ENCODE measurements at places on chromosomes 7 and 10.

DNA sequence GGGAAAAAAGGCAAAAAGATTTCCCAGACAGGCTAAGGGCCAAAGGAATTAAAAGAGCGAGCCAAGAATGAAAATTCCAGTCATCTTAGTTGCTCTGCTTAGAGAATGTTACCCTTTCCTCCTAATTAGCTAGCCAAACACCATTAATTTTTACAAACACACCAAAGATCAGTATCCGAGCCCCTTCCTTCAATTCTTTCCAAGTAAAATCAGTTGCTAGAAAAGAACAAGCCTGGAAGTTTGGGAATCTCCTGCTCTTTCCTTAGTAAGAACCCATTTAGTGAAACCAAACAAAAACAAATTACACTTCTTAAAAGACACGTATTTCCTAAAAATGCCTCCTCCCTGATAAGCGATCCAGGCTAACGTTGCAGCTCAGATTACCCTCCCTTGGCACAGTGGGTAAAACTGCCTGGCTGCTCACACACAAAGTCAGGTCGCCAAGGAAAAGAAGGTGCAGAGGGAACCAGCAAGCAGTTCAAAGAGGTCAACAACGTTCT lies 57.1 kb upstream of the ABLIM1 start:
- no peak for DNase-seq

DNA sequence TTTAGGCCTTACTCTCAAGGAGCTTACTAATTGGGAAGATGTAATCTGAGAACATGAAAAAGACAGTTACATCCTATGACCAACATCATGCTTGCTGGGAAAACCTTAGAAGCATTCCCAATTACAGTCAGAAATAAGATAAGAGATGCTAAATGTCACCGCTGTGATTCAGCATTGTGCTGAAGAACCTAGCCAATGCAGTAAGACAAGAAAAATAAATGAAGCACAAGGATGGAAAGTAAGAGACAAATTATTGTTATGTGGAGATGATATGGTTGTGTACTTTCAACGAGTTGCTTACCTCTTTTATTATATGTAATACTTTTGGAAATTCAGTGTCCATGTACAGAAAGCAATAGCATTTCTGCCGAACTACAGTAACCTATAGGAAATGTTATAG lies 104.8 kb downstream of the RBM20 start:
- no peak for DNase-seq

DNA sequence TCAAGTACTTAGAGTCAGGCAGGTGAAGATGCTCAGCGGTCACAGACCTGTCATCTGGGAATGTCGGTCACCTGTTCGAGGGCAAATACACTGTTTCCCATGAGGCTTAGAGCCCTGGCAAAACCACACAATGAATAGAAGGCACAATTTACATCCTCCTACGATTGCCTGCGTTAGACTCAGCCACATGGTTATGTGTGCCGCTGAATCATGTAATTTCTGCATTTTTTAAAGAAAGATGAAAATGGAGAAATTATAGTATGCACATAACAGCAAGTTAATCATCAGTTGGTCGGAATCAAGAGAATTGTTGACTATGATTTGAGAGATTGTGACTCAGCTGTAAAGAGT lies 158.2 kb downstream of the ADARB2 start:
- no peak for DNase-seq

- DNase-seq = no peak
These were observed 11.7 kb upstream of the CPA4 start for GRCh38 chr7:130281260-130281659.

GRCh38 chr10:100653238-100653956 lies 92.0 kb upstream of the PAX2 start:
- DNase-seq = no peak
